ENCODE measurements at places on chromosomes 12 and 14.

DNA sequence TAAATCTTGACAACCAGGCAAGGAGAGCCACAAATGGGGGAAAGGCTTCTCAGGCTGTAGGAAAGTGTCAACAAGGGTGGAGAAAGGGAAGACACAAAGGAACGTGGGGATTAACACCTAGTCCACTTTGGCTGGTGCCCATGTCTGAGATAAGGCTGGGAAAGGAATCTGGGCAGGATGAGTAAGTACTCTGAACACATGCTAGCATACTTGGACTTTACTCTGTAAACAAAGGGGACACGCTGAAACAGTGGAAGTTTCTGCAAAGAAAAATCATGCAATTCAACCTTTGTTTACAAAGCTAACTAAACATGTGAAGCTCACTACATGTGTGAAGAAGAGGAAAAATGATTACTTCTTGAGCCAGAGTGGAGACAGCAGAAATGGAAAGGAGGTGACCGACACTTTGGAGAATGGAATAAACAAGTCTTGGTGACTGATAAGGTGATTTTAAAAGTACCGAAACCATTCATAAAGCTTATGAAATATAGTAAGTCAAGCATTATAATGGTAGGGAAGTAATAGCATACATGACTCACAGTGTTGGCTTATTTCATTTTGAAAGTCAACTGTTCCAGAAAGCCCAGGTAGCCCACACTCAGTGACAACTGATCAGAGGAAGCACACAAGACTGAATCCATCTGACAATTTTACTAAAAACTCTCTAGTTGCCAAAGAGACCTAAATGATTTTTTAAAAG, 13.2 kb downstream of the CPNE8 start:
- peak; percentile 67 for DNase-seq

- DNase-seq: no peak
These were observed 377.8 kb downstream of the KCNH5 start for GRCh38 chr14:62667421-62667914.

DNA sequence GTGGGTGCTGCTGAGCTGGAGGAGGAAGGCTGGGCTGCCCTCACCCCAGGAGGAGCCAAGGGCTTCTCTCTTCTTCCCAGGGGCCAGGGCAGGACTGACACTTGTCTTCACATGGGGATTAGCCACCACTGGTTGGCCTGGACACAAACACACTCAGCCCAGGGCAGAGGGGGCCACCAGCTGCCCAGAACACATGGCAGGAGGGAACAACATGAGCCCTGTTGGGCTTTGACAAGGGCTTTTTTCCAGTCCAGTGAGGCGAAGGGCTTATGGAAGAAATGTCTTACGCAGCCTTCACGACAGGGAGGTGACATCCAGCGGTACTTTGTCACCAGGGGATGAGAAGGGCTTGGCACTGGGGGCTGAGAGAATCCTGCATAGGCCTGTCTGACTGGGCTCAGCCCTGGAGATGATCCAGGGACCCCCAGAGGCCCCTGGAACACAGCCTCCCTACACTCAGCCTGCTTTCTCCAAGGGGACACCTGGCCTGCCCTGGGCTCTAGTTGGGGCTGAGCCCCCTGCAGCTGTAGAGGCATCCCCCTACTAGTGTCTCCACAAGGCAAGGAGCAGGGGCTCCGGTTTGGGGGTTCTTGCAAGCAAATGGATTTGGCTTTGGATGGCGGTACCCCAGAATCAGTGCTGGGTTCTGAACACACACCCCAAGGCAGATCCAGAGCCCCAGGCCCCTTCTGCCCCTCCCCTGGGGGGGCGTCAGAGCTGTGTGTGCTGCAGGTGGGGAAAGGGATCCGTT, 18.9 kb downstream of the ARL6IP4 start:
- no peak for DNase-seq

GRCh38 chr12:117134059-117134458, 34.8 kb upstream of the TESC start:
- DNase-seq: no peak

DNA sequence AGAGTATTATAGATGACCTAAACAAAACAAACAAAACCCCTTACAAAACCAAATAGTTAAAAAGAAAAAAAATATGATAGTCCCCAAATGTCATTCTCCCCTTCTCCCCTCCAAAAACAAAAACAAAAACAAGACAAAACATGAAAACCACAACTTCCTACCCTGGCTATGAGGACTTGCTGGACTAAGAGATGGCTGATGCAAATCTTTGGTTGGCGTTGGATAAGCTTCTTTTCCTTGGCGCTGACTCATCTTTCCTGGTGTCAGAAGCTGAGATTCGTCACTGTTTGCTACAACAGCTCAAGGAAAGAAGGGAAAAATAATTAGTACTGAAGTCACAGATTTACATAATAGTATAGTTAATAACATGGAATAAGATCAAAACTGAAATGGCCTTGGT, 102.5 kb upstream of the BBS10 start:
- peak; percentile 90 for DNase-seq

- no peak for DNase-seq
These were observed 42.1 kb upstream of the FZD10 start for GRCh38 chr12:130120012-130120805.
